Calu3 (cell line): ENCODE measurements at places on chromosomes 2 and 18. TPM values are rescaled to one million over a fixed set of nuclear protein-coding genes. Genes with fewer than 3 reads are reported as not detected.
A peak's percentile ranks its signal among the peaks of the same experiment; 100 is the strongest.

DNA sequence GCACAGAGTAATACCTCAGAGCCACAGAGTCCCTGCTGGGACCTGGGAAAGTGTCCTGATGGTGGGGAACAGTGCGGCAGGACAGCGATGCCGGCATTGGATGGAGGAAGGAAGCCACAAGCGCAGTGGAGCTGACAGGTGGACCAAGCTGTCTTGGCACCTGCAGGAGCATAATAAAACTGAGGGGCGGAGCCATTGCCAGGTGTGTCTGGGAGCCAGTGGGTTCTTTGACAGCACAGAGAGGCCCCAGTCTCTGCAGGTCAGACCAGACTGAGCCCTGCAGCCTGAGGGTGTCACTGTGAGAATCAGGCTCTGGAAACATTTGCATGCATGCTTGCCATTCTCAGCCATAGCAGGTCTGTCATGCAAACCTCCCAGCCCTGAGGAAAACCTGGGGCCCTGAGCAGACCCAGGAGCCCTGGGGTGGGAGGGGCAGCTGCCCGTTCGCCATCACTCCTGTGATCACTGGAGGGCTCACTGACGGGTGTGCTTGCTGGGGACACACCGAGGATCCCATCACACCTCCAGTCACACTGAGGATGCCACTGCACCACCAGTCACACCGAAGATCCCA is 210.5 kb upstream of the HDAC4 start:
- peaks cover 44% of the 10 kb centered on the region for H3K27me3 ChIP-seq
- H3K4me3 ChIP-seq, result no peak overlapping the region
- H3K27ac ChIP-seq, result no peak overlapping the region
- no peaks in the 10 kb centered on the region for H3K4me1 ChIP-seq
- H3K36me3 ChIP-seq, result no peaks in the 10 kb centered on the region

Gene KCNS3
- total RNA-seq, result 3.5 and 5.0 TPM in 2 replicates

- no peaks in the 10 kb centered on the region for H3K4me1 ChIP-seq
- DNase-seq, result no peak
- no peaks in the 10 kb centered on the region for H3K36me3 ChIP-seq
Measured at GRCh38 chr18:10234281-10234680, 220.2 kb upstream of the APCDD1 start.

GRCh38 chr2:141888987-141889555 is 241.7 kb downstream of the LRP1B start:
- H3K27ac ChIP-seq, result no peak overlapping the region
- no peak for DNase-seq
- H3K36me3 ChIP-seq, result no peaks in the 10 kb centered on the region
- no peak overlapping the region for H3K4me3 ChIP-seq
- H3K4me1 ChIP-seq, result no peaks in the 10 kb centered on the region
- no peaks in the 10 kb centered on the region for H3K27me3 ChIP-seq

- H3K36me3 ChIP-seq, result no peaks in the 10 kb centered on the region
- no peak overlapping the region for H3K4me3 ChIP-seq
- H3K27me3 ChIP-seq, result no peaks in the 10 kb centered on the region
- no peak for DNase-seq
Measured at GRCh38 chr2:206858687-206859329, 80.5 kb upstream of the CPO start.

Gene CABYR
- total RNA-seq, result 10.6 and 12.8 TPM in 2 replicates

GRCh38 chr18:69935319-69936190 is 12.1 kb downstream of the CD226 start:
- no peaks in the 10 kb centered on the region for H3K4me1 ChIP-seq
- H3K27me3 ChIP-seq, result no peaks in the 10 kb centered on the region
- H3K27ac ChIP-seq, result no peak overlapping the region

- peaks cover 12% of the 10 kb centered on the region for H3K4me1 ChIP-seq
- H3K4me3 ChIP-seq, result no peak overlapping the region
- no peak for DNase-seq
- no peaks in the 10 kb centered on the region for H3K27me3 ChIP-seq
- H3K27ac ChIP-seq, result no peak overlapping the region
Measured at GRCh38 chr2:188664416-188664815, 309.8 kb upstream of the COL3A1 start.

DNA sequence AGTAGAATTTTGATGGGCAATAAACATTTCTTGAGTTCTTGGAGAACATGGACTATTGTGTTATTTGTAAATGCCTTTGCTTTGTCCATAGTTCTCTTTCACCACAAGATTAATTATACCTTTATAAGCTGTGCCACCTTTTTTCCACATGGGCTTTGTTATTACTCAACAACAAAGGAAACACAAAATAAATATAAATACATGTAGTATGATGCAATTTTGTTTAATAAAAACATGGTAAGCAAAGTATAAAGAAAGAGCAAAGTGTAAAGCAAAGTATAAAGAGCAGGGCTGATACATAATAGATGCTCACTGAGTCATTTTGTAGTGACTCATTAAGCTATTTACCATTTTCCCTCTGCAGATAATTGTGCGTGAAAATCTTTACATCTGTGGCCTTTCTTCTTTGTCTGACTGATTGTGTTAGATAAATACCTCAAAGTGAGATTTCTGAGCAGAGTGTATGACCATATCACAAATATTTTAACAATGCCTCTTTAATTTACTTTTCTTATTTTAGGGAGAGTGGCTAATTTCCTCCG is 80.9 kb downstream of the CERS6 start:
- no peak overlapping the region for H3K27ac ChIP-seq
- H3K4me3 ChIP-seq, result no peak overlapping the region
- no peaks in the 10 kb centered on the region for H3K36me3 ChIP-seq
- H3K27me3 ChIP-seq, result no peaks in the 10 kb centered on the region

Gene UGT1A10
- 107 and 120 TPM in 2 replicates for total RNA-seq

GRCh38 chr18:4358618-4359017 is 96.5 kb downstream of the DLGAP1 start:
- peaks cover 13% of the 10 kb centered on the region for H3K27me3 ChIP-seq
- no peaks in the 10 kb centered on the region for H3K36me3 ChIP-seq
- no peaks in the 10 kb centered on the region for H3K4me1 ChIP-seq
- DNase-seq, result no peak
- H3K4me3 ChIP-seq, result no peak overlapping the region

DNA sequence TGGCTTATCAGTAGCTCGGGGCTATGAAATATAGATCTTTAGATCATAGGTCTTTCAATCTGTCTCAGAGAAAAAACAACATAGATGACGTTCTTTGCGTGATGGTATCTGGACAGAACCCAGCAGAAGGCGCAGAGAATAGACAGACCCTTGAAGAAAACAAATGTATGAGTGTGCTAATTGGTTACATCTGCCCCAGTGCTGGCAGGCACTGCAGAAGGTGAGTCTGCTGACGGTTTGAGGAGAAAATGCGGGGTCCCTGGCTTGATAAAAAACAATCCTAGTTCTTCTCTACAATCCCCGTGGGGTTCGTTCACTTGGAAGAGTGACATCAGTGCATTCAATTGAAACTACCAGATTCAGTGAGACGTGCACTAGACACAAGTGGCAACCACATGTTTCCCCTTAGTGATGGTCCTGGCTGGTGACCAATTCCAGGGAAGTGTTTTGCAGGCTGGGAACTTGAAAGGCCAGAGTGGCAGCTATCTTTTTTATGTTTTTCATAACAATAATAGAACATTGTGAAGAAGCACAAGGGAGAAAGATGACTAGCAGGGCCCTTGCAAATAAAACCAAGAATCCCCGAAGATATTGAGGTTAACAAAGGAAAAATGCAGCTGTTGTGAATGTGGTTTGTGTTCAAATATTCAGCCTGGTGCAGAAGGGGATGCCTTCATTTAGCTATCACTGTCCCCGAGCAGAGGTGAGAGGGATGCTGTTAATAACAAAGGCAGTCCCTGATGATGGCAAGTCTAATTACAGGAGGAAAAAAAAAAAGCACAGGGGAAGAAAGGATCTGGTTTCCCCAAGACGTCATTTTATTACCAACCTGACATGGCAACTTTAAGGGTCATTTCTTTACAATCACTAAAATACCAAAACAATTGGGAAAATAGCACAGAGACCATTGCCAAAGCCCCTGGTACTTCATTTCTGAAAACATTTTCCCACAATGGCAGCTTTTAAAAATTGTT is 337.6 kb upstream of the FIGN start:
- no peak overlapping the region for H3K27ac ChIP-seq
- no peak for DNase-seq
- no peaks in the 10 kb centered on the region for H3K36me3 ChIP-seq

Gene POTEJ
- total RNA-seq, result not detected in 2 replicates

GRCh38 chr18:2981212-2981728 is 31.7 kb downstream of the LPIN2 start:
- peak overlapping the region; percentile 41 for H3K4me3 ChIP-seq
- no peaks in the 10 kb centered on the region for H3K27me3 ChIP-seq
- no peak for DNase-seq
- peak overlapping the region; percentile 92 for H3K27ac ChIP-seq
- peaks cover 81% of the 10 kb centered on the region for H3K4me1 ChIP-seq
- peaks cover 9% of the 10 kb centered on the region for H3K36me3 ChIP-seq

- H3K27ac ChIP-seq, result peak overlapping the region; percentile 61
- H3K4me3 ChIP-seq, result peak overlapping the region; percentile 0
- DNase-seq, result peak; percentile 57
- peaks cover 19% of the 10 kb centered on the region for H3K36me3 ChIP-seq
- no peaks in the 10 kb centered on the region for H3K27me3 ChIP-seq
- peaks cover 25% of the 10 kb centered on the region for H3K4me1 ChIP-seq
Measured at GRCh38 chr2:43293744-43294695, 67.6 kb upstream of the ZFP36L2 start.
